ENCODE measurements at places on chromosomes 5 and 9.

GRCh38 chr9:109164042-109164441, 3.0 kb downstream of the FRRS1L start:
- no peak for DNase-seq

DNA sequence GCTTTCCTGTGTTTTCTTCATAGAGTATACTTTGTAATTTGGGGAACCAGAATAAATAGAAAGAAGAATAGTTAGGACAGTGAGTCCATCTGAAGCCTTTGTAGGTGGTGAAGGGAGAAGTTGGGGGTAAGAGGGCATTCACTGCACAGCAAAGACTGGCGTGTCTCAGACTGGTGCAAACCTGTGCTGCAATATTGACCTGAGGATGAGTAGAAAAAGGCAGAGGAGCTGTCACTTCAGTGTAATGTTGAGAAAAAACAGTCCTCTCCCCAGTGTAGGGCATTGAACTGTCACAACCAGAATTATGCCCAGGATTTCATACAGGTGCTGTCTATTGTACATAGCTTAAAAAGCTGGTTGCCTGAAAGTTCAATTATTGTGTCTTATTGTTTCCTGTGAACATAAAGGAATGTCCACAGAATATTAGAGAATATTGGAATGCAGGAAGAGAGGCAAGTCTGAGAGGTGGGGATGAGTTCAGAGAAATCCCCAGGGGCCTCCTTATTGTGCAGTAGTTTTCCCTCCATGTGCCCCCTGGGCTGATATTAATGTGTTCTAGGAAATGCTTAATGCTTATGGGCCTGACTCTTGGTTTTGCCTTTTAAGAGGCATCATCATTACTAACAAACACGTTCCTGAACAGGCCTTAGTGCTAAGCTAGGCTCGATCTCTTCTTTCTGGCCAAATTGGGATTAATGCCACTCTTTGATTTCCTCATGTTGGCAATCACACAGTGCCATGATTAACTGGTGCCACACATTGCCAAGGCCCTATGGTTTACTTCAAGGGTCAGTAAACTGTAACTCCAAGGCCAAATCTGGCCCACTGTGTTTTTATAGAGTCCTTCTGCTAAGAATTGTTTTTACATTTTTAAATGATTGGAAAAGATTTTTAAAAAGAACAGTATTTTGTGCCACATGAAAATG, 34.0 kb downstream of the DAPK1 start:
- DNase-seq = no peak

GRCh38 chr9:128943832-128944620, 3.4 kb downstream of the DOLK start:
- DNase-seq = no peak

GRCh38 chr9:95004411-95005277, 278.1 kb downstream of the AOPEP start:
- peak; percentile 3 for DNase-seq

DNA sequence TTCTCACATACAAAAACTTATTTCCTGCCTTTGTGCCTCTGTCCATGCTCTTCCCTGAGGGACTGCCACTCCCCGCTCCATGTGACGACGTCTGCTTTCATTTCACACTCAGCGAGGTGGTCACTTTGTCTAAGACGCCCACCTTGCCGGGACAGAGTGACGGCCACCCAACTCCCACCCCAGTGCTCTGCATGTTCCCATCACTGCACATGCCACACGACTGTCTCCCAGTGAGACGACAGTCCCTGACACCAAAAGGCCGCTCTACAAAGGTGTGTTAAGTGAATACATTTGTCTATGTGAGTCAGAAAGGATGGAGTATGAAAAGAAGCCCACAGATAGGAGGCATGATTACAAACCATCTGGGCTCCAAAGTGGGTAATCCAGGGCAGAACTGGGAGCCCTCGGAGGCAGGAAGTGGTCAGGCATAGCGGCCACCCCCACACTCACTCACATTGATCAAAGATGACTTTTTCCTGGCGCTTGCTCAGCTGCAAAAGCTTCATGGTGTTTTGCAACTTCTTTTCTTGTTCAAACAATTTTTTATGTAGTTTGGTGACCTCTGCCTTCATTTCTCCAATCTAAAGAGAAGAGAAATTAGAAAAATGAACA, 185.8 kb downstream of the CDK5RAP2 start:
- peak; percentile 59 for DNase-seq

- no peak for DNase-seq
Measured at GRCh38 chr5:149443210-149443609, 64.1 kb upstream of the IL17B start.

- no peak for DNase-seq
Measured at GRCh38 chr9:124782661-124783574, 6.0 kb downstream of the OLFML2A start.

DNA sequence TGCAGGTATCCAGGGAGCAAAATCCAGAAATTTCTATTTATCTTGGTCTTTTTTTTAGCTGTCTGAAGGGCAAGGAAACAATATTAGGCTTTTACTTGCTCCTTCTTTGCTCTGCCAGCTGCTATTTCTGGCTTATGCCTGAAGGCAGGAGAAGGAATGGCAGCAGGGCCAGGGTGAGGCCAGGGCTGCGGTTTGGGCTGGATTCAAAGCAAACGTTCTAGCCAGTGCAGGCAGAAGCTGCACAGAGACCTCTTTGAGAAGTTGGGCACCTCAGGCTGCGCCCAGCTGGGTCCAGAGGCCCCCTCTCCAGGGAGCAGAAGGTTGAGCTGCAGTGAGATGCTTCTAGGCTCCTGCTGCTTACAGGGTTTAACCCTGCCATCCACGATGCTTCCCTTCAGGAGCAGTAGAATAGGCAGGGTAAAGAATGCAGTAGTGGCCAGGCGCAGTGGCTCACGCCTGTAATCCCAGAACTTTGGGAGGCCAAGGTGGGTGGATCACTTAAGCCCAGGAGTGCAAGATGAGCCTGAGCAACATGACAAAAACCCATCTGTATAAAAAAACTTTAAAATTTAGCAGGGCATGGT, 201.2 kb downstream of the ADCY2 start:
- no peak for DNase-seq

GRCh38 chr5:125604104-125604503, 819.1 kb upstream of the GRAMD2B start:
- DNase-seq = no peak

DNA sequence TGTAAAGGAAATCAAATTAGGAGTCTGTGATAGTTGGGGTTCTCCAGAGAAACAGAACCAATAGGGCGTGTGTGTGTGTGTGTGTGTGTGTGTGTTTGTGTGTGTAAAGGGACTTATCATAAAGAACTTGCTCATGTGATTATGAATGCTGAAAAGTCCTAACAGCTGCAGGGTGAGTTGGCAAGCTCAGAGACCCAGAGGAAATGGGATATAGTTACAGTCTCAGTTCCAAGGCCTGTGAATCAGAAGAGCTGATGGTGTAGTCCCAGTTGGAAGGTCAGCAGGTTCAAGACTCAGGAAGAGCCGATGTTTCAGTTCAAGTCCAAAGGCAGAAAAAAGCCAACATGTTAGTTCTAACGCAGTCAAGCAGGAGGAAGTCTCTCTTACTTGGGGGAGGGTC, 214.2 kb downstream of the ELAVL2 start:
- no peak for DNase-seq

DNA sequence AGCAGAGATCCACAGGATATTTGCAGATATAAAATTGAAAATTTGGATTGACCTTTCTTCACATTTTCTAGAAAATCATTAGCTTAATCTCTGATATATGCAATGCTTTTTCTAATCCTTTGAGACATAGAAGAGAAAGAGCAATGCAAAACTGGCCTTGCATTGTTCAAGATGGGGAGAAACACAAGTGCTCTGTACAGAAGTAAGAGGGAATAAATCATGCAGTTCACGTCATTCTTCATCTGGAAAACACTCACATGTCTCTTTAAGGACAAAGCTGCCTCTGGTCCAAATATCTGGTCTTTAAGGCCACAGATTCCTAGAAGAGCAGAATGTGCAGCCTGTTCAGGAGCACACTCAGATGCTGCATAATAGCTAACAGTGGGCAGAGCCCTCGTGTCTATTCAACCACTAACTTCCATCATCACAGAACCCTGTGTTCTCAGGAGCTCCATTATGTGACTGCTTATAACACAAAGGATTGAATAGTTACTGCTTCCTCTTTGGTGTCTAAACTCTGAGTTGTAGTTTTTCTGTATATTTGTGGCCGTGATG, 277.5 kb downstream of the PLK2 start:
- DNase-seq = no peak

GRCh38 chr9:125883565-125884217, 136.5 kb downstream of the PBX3 start:
- no peak for DNase-seq

DNA sequence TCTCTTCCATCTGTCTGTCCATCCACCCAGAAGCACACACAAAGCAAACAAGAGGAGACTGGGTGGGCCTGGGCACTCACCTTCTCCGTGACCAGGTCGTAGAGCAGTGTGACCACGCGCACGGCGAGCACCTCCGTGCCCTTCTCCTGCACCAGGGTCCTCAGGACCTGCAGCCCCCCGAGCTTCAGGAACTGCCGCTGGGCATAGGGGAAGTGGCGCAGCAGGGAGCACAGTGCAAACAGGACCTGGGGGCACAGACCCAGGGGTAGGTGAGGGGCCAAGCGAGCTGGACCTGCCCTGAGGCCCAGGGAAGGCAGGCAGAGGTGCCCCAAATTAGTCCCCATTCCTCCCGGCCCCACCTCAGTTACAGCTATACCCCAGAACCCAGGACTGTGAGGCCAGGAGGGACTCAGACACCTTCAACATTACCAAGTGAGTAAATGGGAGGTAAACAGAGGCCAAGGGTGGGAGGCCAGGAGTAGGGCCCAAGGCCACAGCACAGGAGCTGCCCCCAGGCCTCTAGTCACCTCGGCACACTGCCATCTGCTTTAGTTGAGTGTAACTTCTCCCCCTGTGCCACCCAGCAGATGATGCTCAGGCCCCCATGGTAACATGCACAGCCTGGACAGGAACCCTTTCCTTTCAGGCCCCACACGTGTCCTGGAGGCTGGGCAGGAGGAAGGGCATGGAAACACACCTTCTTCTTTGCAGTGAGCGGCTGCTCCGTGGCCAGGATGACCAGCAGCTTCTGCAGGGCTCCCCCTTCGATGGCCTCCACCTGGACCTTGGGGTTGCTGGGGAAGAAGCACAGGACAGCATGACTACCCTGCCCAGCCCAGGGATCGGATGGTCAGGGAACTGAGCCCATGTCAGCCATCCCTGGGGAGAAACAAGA, 76.2 kb upstream of the LRRTM2 start:
- no peak for DNase-seq

- no peak for DNase-seq
Measured at GRCh38 chr5:68648944-68649857, 433.6 kb downstream of the PIK3R1 start.

DNA sequence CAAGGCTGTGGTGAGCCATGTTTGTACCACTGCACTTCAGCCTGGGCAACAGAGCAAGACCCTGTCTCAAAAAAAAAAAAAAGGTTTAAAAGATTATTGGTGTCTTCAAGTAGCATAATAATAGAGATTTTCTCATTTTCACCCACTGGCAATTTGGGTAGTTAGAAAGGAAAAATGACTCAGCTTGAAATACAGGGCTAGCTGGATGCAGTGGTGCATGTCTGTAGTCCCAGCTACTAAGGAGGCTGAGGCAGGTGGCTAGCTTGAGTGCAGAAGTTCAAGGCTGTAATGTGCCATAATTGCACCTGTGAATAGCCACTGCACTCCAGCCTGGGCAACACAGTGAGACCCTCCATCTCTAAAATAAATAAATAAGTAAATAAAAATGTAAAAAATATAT, 111.1 kb downstream of the ARRDC3 start:
- DNase-seq = no peak

DNA sequence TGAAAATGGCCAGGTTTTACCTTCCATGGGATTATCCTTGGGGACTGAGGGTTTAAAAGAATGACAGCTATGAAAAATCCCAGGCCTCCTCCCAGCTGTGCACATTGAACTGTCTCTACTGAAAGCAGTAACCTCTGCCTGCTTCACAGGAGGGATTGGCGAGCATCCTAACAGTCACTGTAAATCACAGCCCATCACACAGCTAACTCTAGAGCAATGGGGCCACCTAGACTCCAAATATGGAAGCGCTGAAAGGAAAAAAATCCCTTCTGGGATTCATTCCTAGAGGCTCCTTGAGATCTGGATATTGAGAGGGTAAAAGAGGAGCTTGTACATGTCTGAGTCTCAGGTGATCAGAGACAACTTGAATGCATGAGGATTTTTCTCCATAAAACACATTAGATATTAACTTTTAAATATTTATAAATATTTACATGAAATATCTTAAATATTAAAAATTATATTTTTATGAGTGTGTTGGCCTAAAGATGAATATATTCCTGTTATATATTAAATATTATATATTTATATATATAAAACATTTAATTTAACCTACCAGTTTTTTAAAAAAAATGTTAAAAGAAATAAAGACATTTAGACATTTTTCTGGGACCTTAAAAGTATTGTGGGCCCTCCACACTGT, 133.8 kb upstream of the SLC24A2 start:
- no peak for DNase-seq

GRCh38 chr9:133794016-133794760, 56.0 kb upstream of the SARDH start:
- DNase-seq = no peak

GRCh38 chr5:7592910-7593309, 197.0 kb downstream of the ADCY2 start:
- DNase-seq = no peak

GRCh38 chr9:95494416-95495371, 22.1 kb downstream of the PTCH1 start:
- DNase-seq = peak; percentile 85

DNA sequence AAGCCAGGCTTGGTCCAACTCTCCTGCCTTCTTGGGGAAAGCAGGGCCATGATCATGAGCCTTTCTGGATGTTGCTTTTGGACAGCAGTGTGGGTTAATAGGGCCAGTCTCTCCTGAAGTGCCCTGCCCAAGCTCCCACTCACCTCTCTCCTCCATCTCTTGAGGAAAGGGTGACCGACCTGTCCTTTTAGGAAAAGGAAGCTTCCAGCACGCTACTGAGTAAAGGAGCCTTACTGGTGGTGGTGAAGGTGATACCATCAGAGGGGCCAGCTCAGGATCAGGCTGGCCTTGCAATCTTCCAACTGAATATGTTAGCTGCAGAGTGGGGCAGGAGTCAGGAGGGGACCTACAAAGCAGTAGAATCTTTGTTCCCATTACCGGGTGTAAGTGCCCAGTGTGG, 2.2 kb upstream of the RGS3 start:
- DNase-seq = no peak

GRCh38 chr9:36833954-36834353, 200.1 kb downstream of the PAX5 start:
- DNase-seq = no peak

GRCh38 chr9:100229136-100229535, 123.6 kb downstream of the TEX10 start:
- DNase-seq = no peak

GRCh38 chr5:122377026-122377425, 65.0 kb downstream of the SNCAIP start:
- no peak for DNase-seq

- no peak for DNase-seq
Measured at GRCh38 chr5:96565582-96566265, 96.5 kb upstream of the CAST start.

- peak; percentile 94 for DNase-seq
Measured at GRCh38 chr9:124869986-124870560, 8.1 kb downstream of the ARPC5L start.

- no peak for DNase-seq
Measured at GRCh38 chr5:155575861-155576260, 562.3 kb downstream of the KIF4B start.

Data from stimulated activated CD4-positive, alpha-beta T cell treated with anti-CD3 and anti-CD28 coated beads, Interleukin-1b, Interleukin-23, amount 100 ng/mL, for 48 hours (primary cell).